ENCODE measurements at places on chromosomes 7 and 10.
A peak's percentile ranks its signal among the peaks of the same experiment; 100 is the strongest.

DNA sequence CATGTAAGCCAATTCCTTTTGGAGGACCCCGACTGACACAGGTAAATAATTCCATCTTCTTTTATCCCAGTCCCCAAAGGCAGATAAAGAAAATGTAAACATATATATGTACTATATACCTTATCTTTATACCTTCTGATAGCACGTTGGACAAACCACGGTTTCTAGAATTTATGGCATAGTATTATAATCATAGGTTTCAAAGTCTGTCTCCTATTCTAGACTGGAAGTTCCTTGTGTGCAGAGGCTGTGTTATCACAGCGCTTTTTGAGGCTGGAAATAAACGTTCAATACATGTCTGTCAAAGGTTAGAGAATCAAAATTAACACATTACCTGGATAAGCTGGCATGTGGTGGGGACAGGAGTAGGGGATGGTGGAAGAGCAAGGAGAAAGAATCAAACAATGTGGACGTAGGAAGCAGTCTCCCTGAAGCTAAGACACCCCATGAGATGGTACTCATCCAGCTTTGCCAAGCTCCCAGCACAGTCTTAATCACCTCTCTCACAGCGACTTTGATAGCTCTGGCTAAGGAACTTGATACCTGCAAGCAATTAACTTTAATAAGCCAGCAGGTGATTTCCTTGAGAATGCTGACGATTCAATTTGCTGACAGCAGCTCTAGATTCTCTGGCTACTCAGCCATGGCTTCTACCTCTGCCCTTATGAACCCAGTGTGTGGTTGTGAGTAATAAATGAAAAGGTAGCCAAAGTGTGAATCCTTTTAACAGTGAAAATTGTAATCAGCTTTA is 208.4 kb upstream of the LRRTM3 start:
- DNase-seq = no peak

- peak; percentile 59 for DNase-seq
Measured at GRCh38 chr10:84194424-84195043, at the start of gene CDHR1. TSS of gene CDHR1 (plus strand) at chr10:84194537. CDS start at chr10:84194761, 224 bp downstream.

DNA sequence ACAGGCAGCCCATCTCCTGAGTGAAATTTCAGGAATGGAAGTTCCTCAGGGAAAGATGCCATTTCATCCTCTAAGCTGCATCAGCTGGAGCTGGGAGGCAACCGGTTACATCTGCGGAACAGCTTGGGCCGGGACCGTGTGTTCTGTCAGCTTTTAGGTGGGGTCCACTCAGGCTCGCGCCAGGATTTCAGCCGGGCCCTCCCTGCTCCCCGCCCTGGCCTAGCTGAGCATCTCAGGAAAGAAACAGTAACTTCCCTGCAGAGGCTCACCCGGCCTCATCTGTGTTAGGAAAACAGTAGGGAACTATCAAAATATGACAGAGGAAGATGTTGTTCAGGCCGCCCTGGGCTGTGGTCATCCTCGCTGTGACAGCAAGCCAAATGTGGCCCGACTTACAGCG is 110.4 kb downstream of the TRIL start:
- DNase-seq = peak; percentile 32

GRCh38 chr7:47647181-47647917 is 65.4 kb upstream of the TNS3 start:
- no peak for DNase-seq

DNA sequence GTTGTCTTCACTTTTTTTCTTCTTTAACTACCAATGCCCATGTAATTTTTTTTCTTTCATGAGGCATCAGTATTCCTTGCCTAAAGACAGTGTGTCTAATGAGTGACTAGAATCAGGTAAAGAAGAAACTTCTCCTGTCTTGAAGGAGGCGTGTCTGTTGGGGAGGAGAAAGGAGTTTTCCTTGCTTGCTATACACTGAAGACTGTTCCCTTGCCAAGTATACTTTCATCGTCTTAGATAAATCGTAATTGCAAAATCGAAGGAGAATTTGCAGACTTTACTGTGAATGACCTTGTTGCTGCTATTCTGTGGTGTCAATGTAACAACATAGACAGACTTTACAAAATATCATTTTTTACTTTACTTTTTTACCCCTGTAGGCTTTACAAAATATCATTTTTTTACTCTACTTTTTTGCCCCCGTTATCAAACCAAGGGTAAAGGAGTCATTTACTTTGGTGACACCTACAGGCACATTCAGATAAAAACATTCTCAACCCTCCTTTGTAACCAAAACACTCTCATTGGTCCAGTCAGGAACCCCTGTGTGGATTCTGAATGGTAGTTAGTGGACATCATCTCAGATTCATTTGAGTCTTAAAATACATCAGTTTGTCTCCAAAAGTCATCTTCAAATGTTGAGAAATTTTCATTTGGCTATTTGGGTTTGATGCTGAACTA is 232.4 kb downstream of the AHR start:
- DNase-seq = no peak

GRCh38 chr7:121515229-121515628 is 119.1 kb upstream of the FAM3C start:
- no peak for DNase-seq

DNA sequence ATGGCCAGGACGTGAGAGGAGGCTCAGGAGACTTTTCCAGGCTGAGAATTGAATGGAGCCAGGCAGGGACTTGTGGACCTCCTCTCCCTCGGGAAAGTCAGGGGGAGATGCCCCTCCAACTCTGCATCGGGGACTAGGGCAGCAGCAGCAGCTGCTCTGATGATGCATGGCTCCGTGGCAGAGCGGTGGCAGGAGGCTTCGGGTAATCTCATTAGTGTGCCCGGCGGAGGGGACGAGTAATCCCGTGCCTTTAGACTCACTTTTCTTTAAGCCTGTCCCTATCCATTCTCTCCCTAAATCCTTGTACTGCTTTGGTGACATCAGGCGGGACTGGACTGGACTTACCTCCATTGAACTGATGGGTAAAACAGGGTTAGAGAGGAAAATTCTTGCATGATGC is 75.1 kb downstream of the ZMIZ1 start:
- DNase-seq = no peak

DNA sequence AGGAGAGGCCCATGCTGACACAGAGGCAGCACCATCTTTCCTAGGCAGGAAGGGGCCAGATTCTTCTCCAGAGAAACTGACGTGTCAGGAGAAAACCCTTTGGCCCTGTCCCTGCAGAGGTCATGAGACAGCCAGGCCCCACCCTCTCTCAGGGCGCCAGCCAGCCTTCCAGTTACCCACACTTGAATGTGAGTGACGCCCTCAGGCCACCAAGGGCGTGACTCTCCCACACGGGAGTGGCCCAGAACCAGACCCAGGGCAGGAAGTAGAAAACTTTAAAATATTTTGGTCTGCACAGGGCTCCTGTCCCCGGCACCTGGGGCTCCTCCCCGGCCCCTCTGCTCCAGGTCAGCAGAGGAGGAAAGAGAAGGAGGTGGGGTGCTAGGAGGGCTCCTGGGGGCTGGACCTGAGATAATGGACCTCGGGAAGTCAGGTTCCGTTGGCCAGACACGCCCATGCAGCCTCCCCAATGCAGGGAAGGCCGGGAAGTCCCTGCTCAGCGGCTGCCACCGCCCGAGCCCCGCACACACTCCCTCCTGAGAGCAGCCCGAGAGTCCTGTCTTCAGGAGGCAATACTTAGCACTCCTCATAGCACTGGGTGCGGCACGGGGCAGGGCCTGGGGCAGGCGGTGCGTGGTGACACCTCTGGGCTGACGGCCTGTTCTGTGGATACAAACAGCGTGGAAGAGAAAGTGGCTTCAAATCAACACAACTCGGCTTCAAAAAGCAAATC is 67.0 kb upstream of the CFAP46 start:
- peak; percentile 32 for DNase-seq

DNA sequence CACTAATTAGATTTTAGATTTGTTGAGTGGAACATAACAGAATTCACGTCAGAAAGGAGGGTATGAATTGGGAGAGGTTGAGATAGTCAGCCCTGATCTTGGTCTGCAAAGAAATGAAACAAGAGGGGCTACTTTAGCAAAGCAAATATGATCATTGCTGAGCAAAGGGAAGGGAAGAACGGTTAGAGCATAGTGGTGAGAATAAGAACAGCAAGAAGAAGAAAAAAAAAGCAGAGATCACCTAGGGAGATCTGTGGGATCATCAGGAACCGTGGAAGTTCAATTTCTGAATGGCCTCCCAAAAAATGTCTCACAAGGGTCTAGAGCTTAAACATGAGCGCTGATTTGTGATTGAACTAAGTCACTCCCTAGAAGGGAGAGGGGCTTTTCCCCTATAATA is 156.1 kb downstream of the DGKI start:
- no peak for DNase-seq

DNA sequence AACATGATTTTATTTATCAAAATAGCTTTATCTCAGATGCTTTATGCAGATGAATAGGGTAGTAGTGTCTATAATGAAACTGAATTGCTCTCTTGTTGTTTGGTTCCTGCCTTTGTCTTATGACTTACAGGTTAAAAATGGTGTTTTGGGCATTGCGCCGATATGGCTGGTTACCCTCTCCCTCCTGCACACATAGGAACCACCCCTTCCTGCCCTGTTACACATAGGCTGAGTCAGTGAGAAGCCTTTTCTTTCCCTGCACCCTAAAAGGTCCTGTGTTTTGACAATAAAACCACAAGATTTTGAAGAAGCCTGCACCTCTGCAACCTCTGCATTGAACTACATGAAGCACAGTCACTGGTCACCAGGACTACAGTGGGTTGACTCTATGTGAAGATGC is 655.8 kb upstream of the ANKRD30A start:
- peak; percentile 52 for DNase-seq

- DNase-seq = peak; percentile 37
Measured at GRCh38 chr7:31114593-31115343, 62.7 kb downstream of the ADCYAP1R1 start.

GRCh38 chr7:2398506-2398905 is 4.9 kb upstream of the CHST12 start:
- DNase-seq = no peak

- DNase-seq = no peak
Measured at GRCh38 chr7:12571691-12572090, 1.2 kb downstream of the SCIN start.

- no peak for DNase-seq
Measured at GRCh38 chr7:151435103-151435916, 4.6 kb downstream of the CRYGN start.

DNA sequence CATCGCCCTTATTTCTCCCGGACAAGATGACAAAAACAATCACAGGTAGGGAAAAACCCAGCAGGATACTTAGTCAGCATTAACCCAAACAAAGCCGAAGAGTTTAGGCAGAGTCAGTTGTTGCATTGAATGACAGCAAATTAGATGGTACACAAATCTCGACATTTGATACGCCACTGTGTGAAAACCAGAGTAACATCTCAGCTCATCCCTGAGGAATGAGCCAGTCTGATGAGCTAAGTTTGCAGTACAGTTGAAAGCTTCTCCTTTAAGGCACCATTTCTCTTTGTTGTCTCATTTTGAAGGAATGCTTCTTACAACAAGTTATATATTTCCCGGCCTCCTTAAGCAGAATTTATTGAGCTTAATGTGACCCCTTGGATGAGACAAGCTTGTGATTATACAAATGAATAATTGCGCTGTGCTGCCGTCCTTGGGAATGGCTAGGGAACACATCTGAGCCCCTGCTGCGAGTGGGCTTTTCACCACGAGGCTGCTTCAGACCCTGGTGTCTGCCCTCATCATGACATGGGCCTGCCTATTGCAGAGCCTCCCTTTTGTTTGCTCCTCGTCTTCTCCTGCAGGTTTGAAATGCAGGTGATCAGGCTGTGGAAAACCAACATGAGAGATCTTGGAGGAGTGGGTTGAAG is 137.3 kb downstream of the CELF2 start:
- DNase-seq = no peak

GRCh38 chr10:101040061-101040460 is 9.0 kb downstream of the SFXN3 start:
- DNase-seq = no peak

DNA sequence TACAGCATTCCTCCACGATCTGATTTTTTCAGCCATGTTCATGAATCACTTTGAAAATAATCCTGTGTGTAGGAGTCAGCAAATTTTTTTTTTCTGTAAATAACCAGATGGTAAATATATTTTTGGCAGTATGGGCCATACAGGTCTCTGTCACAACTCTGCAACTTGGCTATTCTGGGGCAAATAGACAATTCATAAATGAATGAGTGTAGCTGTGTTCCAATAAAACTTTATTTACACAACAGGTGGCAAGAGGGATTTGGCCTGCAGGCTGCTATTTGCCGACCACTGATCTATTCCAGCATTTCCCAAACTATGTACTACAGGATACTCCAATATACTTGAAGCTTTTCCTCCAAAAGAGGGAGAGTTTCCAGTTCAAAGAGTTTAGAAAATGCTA is 78.7 kb upstream of the SVIL start:
- no peak for DNase-seq

- DNase-seq = no peak
Measured at GRCh38 chr10:29828956-29829355, 194.2 kb upstream of the SVIL start.

GRCh38 chr10:124602646-124603365 is 141.2 kb downstream of the LHPP start:
- DNase-seq = no peak

DNA sequence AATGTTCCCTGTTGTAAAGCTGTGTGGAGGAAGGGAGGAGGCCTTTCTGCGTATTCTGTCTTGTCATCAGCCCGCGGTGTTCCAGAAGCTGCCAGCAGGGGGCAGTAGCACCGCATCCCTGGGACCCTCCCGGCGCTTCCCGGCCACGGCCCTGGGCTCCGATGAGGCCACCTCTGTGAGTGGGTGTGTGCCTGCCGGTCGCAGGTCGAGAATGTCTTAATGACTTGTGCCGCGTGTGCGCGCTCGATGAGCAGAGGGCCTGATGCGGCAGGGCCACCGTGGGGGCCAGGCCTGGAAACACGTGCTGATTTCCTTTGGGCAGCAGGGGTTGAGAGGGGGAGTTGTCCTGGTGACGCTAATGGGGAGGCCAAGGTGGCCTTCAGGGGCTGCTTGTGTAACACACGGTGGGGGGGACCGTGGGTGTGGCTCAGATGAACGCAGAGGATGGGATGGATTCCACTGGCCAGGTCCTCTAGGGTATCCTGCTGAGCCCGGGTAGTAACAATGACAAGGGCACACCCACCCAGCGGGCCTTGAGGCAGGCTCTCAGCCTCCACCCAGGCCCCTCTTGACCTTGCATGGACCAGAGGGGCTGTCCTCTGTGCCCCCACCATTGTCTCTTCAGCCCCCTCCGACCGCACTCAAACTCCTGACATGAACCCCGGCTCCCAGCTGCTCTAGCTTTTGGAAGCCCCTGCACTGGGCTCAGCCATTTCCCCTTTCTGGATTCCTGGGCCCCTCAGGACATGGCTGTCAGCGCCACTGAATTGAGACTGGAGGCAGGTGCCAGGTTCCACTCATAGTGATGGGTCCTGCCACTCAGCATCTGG is 135.9 kb upstream of the PODXL start:
- DNase-seq = peak; percentile 89

GRCh38 chr7:128030263-128030653 is 979 bp downstream of the LRRC4 start:
- no peak for DNase-seq

- DNase-seq = no peak
Measured at GRCh38 chr7:107432261-107432660, 37.6 kb upstream of the GPR22 start.

GRCh38 chr10:25966844-25967243 is 32.8 kb downstream of the MYO3A start:
- no peak for DNase-seq

GRCh38 chr10:73577788-73578187 is 13.4 kb downstream of the USP54 start:
- no peak for DNase-seq

- no peak for DNase-seq
Measured at GRCh38 chr7:6071406-6071805, 40.2 kb downstream of the ANKRD61 start.

Data from GM03348 (cell line).